8988T (cell line): ENCODE measurements at places on chromosomes 4 and X.

DNA sequence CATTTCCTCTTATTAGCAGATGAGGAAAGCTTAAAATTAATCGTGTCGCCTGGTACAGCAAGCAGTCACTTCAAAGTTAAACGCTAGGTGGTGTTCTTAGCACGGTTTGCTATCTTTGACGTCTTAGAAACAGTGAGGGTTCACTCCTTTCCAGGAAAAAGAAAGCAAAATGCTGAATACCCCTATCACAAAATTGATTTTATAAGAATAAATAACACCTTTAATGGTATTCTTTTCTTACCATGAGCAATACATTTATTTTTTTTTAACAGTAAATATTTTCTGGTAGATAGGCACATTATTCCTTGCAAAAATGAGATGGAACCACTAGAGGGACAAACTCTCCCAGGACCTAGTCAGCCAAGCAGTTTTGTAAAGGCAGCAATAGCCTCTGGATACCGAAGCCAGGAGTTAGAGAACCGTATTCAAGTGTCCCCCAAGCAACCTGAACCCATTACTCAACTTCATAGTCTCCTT, 153.9 kb downstream of the KDR start:
- DNase-seq: peak; percentile 18

- DNase-seq: no peak
Measured at GRCh38 chr4:105352826-105353225, 121.0 kb downstream of the PPA2 start.

DNA sequence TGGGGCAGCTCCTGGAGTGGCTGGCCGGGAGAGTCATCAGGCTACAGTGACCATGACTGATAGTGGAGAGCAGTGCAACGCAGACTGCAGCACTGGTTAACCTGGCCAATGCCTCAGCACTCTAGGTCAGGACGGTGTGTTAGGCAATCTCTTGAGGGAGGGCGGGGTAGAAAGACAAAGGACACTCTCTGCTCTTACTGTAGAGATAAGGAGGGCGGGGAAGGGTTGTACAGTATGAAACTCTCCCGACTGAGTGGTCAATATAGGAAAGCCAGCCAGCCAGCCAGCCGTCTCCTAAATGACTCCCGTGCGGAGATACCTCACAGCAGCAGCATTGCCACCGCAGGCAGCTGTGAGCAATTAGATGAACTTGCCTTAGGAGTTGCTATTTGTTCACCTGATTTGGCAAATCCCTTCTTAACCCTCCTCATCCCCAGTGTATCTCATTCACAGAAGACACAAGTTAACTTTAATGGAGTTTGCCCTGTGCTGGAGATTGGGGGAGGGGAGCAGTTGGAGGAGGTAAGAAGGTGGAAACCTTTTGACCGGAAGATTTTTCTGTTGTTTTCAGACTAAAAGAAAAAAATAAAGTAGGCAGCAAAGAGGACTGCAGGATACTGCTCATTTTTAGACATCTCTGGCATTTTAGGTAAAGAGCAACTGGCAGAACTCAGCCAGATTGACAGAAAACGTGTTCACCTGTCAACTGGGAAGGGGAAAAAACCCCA, 330.5 kb downstream of the HNRNPD start:
- DNase-seq: no peak

GRCh38 chr4:185672151-185672550, 136.8 kb upstream of the PDLIM3 start:
- no peak for DNase-seq

DNA sequence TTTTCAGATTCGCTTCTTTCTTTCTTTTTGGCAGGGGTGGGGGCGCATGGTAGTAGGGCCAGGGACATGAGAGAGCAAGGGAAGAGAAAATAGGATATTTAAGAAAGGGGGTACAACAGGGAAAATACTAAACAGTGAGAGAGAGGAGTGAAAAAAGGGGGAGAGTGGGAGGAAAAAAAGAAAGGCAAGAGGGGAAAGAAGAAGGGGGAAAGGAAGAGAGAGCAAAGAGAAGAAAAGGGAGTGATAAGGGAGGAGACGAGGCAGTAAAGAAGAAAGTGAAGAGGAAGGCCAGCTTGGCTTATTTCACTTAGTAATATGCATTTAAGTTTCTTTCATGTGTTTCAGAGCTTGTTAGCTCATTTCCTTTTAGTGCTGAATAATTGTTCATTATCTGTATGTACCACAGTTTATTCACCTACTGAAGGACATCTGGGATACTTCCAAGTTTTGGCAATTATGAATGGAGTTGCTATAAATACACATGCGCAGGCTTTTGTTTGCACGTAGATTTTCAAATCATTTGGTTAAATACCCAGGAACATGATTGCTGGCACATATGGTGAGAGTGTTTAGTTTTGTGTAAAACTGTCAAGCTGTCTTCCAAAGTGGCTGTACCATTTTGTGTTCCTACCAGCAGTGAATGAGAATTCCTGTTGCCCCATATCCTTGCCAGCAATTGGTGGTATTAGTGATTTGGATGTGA, 37.3 kb downstream of the CASP6 start:
- DNase-seq: no peak

DNA sequence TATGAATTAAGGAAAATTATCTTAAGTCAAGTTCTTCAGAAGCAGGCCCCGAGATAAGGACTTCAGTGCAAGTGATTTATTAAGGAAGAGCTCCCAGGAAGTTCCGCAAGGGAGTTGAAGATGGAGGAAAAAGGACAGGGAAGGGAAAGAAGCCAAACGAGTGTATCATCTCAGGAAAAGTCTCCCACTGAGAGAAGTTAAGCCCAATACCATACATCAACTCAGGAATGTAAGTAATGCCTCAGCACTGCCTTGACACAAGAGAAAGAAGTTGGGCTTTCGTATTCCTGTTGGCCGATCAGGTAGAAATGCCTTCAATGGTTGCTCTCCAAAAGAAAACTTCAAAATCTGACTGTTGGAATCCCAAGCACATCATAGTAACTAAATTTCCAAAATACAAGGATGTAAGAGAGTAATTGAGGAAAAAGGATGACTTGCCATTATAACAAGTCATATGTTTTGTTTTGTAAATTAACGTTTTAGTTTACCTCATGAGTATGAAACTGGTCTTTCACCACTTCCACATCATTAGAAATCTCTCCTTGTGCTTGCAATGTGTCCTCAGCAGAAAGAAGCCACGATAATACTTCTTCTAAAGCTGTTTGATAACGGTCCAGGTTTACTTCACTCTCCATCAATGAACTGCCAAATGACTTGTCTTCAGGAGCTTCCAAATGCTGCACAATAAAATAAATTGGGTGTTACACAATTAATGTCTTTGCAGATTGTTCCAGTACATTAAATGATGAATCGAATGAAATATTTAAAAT, 566.7 kb downstream of the DMD start:
- no peak for DNase-seq

DNA sequence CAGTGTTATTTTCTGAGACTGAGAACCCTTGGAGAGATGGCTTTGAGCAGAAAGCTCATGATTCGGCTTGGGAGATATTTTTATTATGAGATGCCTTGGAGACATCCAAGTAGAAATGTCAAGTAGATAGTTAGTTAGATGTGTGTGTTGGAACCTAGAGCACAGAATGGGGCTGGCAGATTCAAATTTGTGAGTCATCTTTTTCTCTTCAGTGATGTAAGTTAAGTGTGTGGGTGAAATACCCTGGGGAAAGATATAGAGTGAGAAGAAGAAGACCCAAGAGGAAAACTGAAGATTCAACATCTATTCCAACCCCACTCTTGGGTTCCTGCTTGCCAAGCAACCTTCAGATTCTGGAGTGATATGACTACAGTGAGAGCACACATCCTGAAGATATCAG, 580.8 kb upstream of the AMOT start:
- DNase-seq: no peak

- no peak for DNase-seq
Measured at GRCh38 chr4:28373601-28374000, 1513.0 kb downstream of the STIM2 start.

- no peak for DNase-seq
Measured at GRCh38 chr4:1179089-1179441, 6.7 kb upstream of the SPON2 start.

GRCh38 chrX:27968878-27969277, 12.4 kb downstream of the DCAF8L1 start:
- no peak for DNase-seq

GRCh38 chr4:107858158-107858742, 33.5 kb downstream of the SGMS2 start:
- DNase-seq: no peak

- no peak for DNase-seq
Measured at GRCh38 chrX:65894133-65894532, 145.7 kb downstream of the VSIG4 start.

DNA sequence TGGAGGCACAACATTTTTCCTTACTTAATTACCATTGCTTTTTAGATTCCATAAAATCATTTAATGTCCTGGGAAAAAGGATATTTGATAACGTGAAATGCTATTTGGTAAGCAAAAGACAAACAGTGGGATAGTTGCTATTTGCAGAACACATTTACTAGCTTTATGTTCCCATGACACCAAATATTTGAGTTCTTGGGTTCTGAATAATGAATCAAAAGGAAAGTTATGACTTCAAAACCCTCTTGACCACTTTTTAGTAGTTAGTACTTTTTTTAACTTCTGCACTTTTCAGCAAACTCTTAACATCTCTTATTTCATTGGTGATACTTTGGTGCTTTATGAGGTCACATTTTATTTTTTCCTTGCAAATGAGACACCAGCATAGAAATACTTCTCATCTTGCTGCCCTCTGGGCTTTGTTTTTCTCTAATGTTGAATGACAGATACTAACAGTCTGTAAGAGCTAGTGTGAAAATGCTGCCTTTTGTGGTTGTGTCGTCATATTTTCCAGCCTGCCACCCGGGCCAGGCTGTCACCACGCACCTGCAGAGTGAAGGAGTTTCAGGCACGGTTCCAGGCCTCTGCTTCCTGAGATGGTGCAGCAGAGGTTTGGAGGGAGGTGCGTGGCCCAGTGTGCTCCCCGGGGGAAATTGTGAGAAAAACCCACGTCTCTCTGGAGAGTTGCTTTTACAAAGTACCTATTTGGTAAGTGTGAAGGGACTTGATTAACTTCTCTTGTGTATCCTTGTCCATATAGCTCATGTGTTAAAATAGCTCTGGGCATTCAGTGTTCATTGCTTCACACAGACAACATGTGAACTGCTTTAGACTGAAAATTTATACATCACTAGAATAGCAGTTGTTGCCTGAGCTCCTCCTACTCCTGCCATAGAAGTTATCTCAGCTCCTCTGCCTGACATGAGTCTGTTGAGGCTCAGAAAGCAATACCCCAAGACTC, 34.7 kb downstream of the MSL3 start:
- DNase-seq: no peak

DNA sequence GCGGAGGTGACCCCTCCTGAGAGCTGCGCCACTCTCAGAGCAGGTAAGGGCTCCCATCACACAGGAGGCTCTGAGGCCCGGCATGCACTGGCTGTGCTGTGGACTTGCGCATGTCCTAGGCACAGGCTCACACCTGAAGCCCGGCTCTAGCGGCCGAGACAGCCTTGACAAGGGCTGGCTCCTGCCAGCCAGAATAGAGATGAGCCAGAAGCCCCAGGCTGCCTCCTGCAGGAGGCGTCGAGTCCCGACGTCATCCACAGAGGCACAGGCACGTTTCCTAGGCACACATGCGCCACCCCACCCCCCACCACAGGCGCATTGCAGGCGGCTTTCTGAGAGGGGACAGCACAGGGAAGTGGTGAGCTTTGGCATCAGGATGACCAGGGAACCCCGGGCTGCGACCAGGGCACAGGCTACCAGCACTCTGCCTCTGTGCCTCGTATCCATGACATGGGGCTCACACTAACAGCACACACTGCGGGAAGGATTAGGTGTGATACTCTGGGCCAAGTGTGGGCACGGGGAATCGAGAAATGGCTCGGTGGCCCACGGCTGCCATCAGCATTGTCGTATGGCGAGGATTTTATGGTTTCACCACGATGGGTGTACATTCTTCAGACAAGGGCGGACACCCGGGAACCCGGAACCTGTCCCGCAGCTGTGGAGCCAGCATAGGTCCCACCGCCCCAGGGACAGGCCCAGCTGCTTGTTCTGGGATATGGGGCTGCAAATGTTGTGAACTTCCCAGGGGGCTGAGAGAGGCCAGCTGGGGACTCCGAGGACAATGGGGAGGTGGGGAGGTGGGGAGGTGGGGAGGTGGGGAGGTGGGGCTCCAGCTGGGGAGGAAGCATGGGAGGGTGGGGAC, 90.7 kb upstream of the ADRA2C start:
- DNase-seq: no peak

- DNase-seq: peak; percentile 66
Measured at GRCh38 chrX:153768311-153769157, 4.5 kb downstream of the PLXNB3 start.

- DNase-seq: no peak
Measured at GRCh38 chr4:73740353-73740778, at the start of gene CXCL8. Gene CXCL8 (plus strand): TSS chr4:73740569. CDS start chr4:73740659, 90 bp downstream.
